T-helper 17 cell (primary cell): ENCODE measurements at places on chromosomes 6 and 20. TPM values are rescaled to one million over a fixed set of nuclear protein-coding genes. Genes with fewer than 3 reads are reported as not detected.

DNA sequence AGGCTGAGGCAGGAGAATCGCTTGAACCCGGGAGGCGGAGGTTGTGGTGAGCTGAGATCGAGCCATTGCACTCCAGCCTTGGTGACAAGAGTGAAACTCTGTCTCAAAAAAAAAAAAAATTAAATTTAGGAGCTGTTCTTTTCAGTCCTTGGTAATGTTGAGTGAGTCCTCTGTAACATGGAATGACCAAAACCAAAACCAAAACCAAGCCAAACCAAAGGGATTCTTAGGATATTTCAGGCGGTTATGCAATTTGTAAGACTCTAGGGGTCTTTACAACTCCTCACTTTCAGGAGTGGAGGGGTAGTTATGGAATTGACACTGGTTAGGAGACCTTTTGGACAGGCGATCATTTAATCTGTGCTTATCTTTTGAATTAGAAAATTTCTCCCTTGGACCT, 15.8 kb downstream of the TIAM2 start:
- no peak for DNase-seq

GRCh38 chr6:33698494-33698893, 13.0 kb downstream of the UQCC2 start:
- DNase-seq = no peak

DNA sequence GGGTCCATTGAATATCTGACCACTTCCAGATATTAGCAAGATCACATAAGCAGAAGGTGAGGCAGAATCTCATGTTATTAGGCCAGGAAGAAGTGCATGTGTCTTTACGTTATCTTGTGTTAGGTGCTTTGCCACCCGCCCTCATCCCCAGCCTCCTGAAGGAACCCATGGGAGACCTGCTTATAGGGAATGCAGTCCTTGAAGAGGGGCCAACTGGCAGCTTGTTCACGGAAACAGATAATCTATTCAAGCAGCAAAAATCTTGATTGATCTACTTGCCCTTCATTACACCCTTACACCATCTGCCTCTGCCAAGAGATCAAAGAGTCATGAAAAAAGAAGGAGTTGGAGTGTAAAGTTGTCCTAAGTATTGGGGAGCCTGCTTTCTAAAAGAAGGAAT, 576.4 kb downstream of the HTR1B start:
- DNase-seq = no peak

CDYL gene
- total RNA-seq = 21.2 TPM

DNA sequence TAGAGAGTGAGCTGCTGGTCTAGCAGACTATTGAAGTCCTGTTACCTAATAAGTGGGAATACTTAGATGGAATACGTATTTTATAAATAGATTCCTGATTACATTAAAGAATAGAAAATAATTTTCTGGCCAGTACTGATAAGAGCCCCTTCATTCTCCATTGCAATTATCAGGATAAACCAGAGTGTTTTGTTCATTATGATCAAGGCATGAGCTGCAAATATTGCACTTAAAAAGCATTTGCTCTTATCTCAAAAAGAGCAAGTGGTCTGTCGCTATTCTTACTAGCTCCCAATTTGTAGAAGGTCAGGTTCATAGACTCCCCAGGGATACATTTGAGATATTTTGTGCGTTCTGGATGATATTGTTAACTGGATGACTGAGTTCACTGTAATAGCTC, 73.1 kb upstream of the PLCB4 start:
- no peak for DNase-seq

GRCh38 chr6:11598687-11599086, 61.1 kb downstream of the TMEM170B start:
- DNase-seq = no peak

RARS2 gene
- 22.8 TPM for total RNA-seq

DNA sequence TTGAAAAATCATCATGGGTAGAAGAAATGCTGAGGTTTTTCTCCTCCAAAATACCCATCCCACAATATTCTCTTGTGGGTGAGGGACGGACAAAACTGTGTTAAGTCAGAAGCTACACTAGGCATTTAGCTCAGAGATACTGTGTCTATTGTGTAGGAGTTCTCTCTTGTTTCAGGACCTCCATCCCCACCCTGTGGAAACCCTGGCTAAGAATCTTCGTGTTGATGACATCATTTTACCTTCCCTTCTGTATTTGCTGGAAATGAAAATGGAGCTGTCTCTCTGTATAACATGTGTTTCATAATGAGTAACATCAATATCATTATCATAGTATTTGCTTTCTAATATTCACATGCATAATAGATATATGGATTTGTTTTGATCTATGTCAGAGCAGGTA, 1193.0 kb upstream of the CITED2 start:
- no peak for DNase-seq

CST7 gene
- total RNA-seq = 22.8 TPM

C20orf141 gene
- total RNA-seq = not detected

MUC21 gene
- not detected for total RNA-seq

LZTS3 gene
- total RNA-seq = 19.1 TPM

SLC17A4 gene
- total RNA-seq = not detected

DNA sequence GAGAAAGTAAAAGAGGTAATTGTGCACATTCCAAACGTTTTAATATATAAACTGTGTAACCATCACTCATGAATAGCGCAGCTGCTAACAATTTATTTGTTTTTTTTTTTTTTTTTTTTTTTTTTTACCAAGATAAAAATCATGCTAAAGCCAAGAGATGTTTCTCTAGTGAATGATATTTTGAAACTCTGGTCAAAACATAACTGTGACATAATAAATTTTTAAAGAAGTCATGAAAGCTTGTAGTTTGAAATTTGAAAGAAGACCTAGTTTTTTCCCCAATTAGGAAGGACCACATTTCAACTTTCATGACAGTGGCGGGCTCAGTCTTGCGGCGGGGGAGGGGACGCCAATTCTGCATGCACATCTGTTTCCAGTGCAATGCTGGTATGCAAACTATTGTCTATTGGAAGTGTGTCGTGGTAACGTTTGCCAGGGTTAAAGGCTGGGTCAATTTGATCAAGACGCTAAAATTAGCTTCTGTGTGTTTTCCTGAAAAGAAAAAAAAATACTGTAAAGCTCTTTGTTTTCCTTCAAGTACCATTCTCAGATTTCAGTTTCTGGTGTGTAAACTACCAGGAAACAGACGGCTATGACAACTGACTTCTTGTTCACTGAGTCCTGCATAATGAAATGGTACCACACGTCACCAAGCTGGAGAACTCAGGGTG, 211.9 kb downstream of the FOXC1 start:
- DNase-seq = no peak

DNA sequence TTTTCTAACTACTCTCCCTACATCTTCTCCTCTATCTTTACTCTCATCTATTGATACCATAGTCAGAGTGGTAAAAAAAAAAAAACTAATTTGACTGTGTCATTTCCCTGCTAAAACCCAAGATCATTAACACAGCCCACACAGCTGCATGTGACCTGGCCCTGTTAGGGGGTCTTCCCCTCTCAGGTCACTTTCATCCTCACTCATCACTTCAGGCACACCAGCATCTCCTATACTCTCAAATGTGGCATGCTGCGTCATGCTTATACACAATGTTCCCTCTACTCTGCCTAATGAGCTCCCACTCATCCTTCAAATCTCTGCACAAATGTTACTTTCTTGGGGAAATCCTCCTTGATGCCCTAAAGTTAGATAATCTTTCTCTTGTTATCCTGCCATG, 86.8 kb downstream of the CDK19 start:
- DNase-seq = no peak
